ENCODE measurements at places on chromosomes 6 and 20. TPM values are rescaled to one million over a fixed set of nuclear protein-coding genes. Genes with fewer than 3 reads are reported as not detected.

The SUPT3H gene
- 13.6 TPM for polyA plus RNA-seq

The TRIM15 gene
- not detected for polyA plus RNA-seq

The NOX3 gene
- polyA plus RNA-seq = not detected

The BMP5 gene
- polyA plus RNA-seq = not detected

The ALDH8A1 gene
- polyA plus RNA-seq = not detected

The RNGTT gene
- 17.3 TPM for polyA plus RNA-seq

The DYNLT2 gene
- 0.56 TPM for polyA plus RNA-seq

The CCN6 gene
- polyA plus RNA-seq = 0.09 TPM

The SMLR1 gene
- polyA plus RNA-seq = not detected

The PPIL6 gene
- polyA plus RNA-seq = 0.35 TPM

The CSE1L gene
- 24.1 TPM for polyA plus RNA-seq

The PPP1R16B gene
- 17.3 TPM for polyA plus RNA-seq

The SF3B5 gene
- polyA plus RNA-seq = 339 TPM

Measured in CD4-positive, alpha-beta memory T cell (primary cell).